Right cardiac atrium (tissue), 5 donors: ENCODE measurements at places on chromosomes 5 and 9. TPM values are rescaled to one million over a fixed set of nuclear protein-coding genes. Genes with fewer than 3 reads are reported as not detected.

DNA sequence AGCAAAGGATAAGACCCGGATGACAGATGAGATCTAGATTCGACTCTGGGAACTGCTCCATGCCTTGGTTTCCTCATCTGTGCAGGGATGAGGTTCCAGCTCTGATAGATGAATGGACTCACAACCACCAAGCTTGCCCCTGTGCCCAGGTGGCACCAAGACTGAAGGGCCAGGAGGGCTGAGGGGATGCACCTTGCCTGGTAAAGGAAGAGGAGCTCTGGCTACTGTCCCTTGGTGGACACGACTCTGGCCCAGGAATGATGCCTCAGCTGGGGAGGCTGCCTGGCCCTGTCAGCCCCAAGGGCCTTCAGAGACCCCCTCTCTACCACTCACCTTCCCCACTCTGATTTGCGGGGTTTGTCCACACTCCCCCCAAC lies 24.9 kb upstream of the ANXA6 start:
- DNase-seq, result no peak

- no peak for DNase-seq
These were observed 1525.5 kb upstream of the NUDT12 start for GRCh38 chr5:105088102-105088501.

DNA sequence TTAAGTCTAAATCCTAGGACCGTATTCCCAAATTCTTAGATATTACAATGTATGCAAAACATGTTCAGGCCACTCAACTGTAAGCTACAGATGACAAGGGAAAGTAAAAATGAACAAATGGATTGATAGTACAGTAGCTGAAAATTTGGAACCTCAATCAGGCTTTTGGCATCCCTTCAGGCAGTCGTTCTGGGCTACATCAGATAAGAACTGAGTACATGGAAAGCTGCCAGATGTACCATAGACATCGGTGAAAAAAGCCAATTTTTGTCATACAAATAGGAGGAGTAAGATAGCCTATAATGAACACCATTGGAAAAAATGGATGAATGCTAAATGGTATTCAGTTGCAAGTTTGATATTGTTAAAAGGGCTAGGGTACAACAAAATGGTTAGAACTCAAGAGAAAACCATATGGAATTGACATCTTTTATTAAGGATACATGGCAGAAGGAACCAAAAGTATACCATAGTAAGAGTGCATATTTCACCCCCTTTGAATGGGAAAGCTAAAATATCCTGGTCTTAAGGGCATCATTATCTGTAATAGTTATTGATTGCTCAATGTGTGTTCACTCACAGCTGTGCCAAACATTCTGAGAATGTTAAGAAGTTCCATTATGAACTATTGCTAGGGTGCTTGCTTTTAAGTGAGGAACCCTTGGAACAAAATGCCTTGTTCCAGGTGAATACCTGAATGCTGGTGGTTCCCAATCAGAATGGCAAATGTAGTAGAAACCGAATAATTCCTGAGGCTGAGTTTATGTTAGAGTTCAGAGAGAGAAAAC lies 86.4 kb downstream of the NR3C1 start:
- DNase-seq, result no peak

DNA sequence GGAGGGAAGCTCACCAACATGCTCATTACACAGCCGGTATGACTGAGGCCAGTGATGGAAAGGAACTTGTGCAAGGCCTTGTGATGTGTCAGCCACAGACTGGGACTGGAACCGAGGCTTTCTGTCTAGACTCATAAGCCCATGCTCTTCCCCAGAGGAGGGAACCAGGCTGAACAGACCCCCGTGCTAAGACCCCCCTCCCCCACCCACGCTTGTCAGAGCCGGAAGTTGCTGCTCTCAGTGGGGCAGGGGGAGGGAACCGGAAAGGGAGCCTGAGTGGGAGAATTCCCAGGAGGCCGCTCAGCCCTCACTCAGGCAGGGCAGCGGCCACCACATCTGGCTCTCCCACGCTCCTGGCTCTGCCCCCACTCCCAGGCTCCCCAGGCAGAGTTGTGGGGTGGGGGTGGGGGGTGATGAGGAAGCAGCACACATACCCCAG lies 4.1 kb upstream of the PDGFRB start:
- peak; percentile 88 for DNase-seq

DNA sequence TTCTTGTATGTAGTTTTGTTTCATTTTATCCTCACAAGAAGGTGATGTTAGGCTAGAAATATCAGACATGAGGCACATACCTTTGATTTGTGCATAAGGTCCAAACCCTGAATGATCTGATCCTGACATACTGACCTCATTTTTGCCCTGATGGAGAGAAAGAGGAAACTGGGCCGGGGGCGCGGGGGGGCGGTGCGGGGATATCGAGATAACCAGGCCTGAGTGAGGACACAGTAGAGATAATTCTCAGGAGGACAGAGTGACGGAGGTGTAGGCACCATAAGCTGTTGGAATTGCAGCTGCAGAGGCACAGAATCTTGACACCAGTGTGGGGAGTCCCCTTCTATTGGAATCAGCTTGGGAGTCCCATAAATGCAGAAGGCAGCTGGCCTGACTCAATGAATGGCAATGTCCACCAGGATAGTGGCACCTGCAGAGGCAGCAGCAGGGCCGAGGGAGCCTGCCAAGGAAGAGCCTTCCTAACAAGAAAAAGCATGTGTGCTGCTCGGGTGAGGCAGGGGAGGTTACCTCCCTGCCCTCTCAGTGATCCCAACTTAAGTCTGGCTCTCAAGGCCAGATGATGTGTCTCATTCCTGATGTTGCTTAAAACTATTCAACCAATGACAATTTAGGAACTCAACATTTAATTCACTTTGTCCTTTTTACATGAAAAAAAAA lies 234.3 kb upstream of the MSX2 start:
- DNase-seq, result no peak

- no peak for DNase-seq
These were observed 309.3 kb downstream of the KIAA0825 start for GRCh38 chr5:94309141-94309540.

GRCh38 chr5:177085985-177086653 lies 596 bp upstream of the FGFR4 start:
- no peak for DNase-seq

DNA sequence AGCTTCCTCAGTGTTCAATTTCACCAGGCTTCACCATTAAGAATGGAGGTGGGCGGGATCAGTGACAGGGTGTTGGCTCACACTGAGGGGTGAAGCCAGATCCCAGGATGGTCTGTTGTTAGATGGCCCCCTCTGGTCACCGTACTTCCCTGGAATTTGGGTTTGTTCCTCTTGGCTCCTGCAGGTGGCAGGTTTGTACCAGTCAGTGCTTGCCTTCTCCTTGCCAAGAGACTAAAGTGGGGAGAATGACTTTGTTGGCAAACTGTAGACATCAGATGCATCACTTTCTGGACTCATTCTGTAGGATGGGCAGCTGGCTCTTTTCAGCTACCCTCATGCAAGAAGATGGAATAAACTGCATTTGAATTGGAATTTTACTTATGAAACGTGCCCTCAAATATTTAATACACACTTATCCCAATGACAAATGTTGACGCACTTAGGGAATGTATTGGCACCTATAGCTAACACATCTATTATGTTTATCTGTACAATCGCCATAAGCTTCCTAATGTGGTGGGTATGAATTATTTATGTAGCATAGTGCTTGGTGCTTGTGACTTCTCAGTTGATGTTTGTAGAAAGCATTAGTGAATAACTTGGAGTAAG lies 31.4 kb upstream of the ANKRD55 start:
- DNase-seq, result no peak

Gene TTC23L
- total RNA-seq, result not detected
